Effector memory CD8-positive, alpha-beta T cell (primary cell): ENCODE measurements at places on chromosomes 7 and 10.
A peak's percentile ranks its signal among the peaks of the same experiment; 100 is the strongest.

DNA sequence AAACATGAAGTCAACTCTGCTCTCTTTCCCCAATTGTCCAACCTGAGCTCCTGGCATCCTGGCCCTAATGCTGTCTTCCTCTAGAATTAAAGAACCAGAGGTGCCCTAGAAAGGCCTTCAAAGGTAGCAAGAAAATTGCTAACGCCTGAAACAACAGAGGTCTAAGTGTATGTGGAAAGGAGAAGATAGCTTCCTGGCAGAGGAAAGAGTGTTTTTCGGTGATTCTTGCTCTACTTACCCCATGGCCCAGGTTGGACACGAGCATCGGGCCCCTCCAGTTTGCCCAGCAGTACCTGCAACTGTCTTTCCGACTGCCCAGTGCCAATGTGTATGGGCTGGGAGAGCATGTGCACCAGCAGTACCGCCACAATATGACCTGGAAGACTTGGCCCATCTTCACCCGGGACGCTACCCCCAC is 22.2 kb downstream of the MGAM2 start:
- DNase-seq: no peak

GRCh38 chr10:65570143-65571010 is 1355.5 kb upstream of the LRRTM3 start:
- DNase-seq: no peak

GRCh38 chr7:41916450-41916927 is 213.6 kb upstream of the INHBA start:
- no peak for DNase-seq

GRCh38 chr7:92244808-92245486 is 767 bp downstream of the KRIT1 start:
- no peak for DNase-seq

GRCh38 chr7:93013446-93014061 is 104.2 kb downstream of the SAMD9 start:
- no peak for DNase-seq

DNA sequence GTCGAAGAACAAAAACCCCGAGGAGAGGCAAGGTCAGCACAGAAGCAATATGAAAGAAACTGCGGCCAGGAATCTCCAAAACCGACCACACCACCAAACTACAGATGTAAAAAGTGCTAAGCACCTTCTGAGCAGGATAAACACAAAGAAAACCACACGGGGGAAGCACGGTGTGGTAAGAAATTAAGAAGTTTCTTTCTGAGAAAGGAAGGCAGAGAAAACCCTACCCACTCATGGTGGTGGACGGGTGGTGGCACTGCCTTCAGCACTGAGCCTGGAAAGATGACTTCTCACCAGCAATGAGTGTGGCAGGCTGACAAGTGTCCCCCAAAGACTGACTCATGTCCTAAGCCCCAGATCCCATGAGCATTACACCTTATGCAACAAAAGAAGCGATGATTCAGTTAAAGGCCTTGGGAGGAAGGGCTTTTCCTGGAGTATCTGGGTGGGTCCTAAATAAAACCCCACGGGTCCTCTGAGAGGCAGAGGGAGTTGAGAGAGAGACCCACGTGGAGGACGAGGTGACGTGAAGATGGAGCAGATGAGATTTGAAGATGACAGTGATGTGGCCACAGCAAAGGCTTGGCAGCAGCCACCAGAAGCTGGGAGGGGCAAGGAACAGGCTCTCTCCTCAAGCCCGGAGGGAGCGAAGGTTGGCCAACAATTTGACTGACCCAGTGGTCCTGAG is 124.9 kb downstream of the DLG5 start:
- DNase-seq: peak; percentile 18

- DNase-seq: no peak
Observed at GRCh38 chr7:50534690-50535290, 30.4 kb downstream of the DDC start.

DNA sequence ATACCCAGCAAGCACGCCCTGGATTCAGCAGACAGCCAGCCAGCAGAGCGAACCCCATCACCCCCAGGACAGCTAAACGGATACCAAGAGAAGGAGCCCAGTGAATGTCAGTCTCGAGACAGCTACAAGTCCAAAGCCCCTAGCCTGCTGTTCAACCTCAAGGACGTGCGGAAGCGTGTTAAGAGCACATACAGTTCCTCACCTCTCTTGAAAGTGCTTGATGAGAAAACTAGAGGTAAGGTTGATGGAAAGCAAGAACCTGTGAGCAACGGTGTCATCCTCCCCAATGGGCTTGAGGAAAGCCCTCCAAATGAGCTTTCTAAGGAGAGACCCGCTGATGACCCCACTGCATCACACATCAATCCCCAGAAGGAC is 24.9 kb downstream of the C10orf71 start:
- DNase-seq: no peak

DNA sequence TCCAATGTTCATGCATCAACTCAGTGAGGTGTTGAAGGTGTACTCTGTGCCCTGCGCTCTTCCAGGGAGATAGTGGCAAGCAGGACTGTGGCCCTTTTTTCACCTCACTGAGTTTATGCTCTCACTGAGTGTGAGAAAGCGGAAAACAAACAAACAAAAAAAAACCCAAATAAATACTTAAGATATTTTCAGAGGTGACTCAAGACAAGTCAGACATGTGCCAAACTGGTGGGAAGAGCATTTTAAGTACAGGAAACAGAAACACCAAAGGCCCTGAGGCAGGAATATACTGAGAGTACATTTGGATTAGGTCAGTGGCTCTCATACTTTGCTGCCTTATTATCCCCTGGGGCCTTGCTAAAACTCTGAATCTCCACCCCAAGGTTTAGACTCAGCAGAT is 111.9 kb upstream of the IGFBP3 start:
- no peak for DNase-seq

DNA sequence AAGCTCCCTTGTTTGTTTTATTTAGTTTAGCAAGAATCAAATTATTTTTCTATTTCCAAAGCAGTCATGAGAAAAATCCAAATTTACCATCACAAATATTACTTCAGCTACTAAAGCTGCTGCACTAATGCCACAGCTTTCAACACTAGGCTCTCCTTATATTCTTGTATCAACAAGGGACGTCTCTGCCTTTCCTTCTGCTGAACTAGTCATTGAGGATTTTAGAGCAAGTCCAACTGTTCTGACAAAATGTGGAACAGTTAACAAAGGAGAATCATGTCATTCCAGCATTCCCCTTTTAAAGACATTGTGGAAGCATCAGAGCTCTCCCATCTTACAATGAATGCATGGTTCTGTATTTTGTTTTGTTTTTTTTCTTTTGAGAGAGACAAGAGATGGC is 28.6 kb downstream of the FAM13C start:
- no peak for DNase-seq

GRCh38 chr7:40200791-40201190 is 66.0 kb downstream of the SUGCT start:
- DNase-seq: no peak

DNA sequence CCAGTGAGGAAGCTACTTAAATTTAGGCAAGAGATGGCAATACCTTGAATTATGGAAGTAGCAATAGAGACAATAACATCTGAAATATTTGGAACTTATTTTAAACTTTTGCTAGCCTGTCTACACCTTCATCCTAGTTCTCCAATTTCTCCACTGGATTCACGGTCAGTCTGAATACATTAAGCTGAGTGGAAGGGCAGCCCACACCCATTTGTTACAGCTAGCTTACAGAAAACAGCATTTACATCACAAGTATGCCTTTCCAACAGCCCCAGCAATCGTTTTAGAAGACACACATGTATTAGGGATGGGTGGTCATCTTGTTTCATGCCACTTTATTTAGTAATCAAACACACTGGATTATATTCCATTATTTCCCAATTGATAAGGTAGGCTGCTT is 16.7 kb downstream of the EPC1 start:
- DNase-seq: no peak

GRCh38 chr10:23514321-23514720 is 75.4 kb downstream of the OTUD1 start:
- DNase-seq: no peak

DNA sequence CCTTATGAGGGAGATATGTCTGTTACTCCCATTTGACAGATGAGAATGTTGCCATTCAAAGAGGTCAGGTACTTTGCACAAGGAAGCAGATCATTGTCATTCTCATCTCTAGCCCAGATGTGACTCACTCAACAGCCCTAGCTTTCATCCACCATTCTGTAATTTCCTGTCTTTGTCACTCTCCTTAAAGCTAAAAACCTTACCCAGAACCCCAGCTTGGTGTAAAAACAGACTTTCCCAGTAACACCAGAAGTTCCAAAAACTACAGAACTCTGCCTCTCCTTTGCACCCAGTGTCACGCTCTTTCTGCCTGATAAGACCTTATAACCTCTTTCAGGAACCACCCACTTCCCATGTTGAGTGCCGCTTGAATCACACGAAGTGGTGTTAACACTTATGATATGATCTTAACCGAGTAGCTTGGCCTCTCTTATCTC is 89.1 kb upstream of the SP4 start:
- DNase-seq: peak; percentile 25

- DNase-seq: peak; percentile 59
Observed at GRCh38 chr7:37342688-37343471, 105.8 kb downstream of the ELMO1 start.

DNA sequence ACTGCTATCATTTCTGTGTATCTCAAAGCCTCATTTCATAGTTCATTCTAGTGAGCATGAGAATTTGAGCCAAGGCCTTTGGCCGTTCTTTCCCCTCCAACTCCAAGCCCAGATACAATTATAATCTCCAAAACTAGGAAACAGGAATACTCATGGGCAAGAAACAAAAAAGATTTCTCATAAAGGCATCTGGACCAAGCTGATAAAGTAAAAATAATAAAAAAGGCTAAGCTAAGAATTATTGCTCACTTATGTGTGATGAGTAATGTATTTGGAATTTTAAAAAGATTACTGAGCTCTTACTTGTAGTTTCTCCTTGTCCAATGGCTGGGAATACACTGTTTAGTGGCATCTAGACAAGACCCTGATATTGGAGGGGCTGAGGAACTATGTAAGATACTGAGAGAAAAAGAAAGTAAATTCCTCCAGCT is 196.4 kb upstream of the POM121L12 start:
- no peak for DNase-seq

DNA sequence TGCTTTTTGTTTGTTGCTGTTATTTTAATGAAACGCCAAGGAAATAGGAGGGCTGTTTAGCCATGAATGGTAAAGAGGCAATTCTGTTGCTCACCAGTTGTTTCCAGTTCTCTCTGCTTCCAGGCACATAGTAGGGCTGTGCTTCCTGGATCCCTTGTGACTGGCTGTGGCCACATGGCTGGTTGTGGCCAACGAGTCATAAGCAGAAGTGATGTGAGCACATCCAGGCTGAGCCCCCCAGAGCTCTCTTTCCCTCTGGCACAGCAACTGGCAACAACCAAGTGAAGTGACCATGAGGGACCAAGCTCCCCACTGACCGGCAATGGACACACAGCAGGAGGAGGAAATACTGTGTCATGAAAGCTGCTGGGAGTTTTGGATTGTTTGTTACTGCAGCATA is 10.3 kb downstream of the GRID1 start:
- DNase-seq: no peak

- DNase-seq: no peak
Observed at GRCh38 chr10:93594518-93594917, 6.5 kb downstream of the RBP4 start.

- DNase-seq: no peak
Observed at GRCh38 chr7:104550362-104550761, 222.0 kb downstream of the LHFPL3 start.

DNA sequence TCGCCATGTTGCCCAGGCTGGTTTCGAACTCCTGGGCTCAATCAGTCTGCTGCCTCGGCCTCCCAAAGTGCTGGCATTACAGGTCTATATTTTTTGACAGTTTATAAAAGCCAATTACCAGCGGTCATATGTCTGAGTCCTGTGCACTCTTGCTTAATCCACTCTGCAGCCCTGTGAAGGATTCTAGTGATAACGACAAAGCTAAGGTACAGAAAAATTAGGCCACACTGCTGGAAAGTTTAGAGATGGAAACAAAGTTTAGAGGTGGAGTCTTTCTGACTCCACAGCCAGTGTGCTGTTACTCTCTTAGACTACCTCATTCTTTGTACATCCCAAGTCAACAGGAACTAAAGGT is 707 bp downstream of the PTER start:
- no peak for DNase-seq

DNA sequence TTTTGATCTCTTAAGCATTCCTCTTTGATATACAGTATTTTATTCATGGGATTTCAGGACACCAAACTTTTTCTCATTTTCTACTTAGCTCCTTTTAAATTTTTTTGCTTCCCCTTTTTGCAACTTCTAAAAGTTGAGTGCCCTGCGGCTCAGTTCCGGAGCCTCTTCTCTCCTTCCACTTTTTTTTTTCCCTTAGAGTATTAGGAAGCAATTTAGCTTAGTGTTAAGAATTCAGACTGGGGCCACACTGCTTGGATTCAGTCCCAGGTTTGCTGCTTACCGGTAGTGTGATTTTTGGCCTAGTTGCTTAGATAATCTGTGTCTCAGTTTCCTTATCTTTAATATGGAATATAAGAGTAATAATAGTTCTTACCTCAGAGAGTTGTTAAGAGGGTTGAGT is 3.4 kb downstream of the STAM start:
- DNase-seq: no peak

DNA sequence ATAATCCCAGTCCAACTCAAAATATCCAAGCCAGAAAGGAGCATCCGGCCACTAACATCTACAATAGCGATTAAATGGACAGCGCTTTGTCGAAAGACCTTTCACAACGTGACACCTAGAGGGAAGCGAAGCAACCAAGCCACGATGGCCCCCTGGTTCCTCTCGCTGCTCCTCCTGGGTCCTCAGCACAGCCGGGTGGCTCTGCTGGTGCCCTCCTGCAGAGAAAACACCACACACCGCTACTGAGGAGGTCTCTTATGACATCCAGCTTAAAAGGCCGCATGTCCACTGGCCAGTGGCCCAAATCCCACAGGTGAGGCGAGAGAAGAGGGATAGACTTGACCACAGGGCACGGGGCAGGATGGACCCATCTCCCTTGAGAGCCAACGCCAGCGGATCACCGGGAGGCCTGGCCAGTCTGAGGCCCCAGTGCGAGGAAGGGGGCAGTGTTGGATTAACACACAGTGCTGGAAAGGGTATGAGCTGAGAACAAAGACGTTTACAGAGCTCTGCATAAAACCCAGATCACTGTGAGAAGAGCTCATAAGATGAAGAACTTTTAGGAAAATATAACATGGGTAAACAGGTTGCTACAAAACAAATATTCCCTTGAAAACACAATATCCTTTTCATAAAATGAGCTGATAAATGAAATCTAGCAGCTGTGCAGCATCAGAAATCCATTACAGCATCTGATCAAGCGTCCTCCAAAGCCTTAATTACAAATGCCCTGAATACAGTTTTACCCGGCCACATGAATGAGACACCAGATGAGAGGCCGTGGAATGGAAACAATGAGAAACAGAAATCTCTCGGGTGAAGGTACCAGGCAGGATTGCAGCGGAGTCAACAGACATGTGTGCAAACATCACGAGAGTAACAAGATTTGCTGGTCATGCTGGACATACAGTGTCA is 236.7 kb downstream of the DIP2C start:
- DNase-seq: no peak

- no peak for DNase-seq
Observed at GRCh38 chr10:123458933-123459332, 207.2 kb upstream of the GPR26 start.

GRCh38 chr7:155398944-155399343 is 59.0 kb upstream of the EN2 start:
- DNase-seq: no peak

- no peak for DNase-seq
Observed at GRCh38 chr10:29955329-29955935, 104.0 kb downstream of the JCAD start.

GRCh38 chr10:130498042-130498441 is 361.9 kb downstream of the GLRX3 start:
- DNase-seq: no peak

- DNase-seq: no peak
Observed at GRCh38 chr10:42930516-42931192, 146.2 kb upstream of the RET start.
